ENCODE measurements at places on chromosomes 3 and 15.

GRCh38 chr3:52939600-52939999 is 42.3 kb upstream of the STIMATE start:
- DNase-seq: no peak

DNA sequence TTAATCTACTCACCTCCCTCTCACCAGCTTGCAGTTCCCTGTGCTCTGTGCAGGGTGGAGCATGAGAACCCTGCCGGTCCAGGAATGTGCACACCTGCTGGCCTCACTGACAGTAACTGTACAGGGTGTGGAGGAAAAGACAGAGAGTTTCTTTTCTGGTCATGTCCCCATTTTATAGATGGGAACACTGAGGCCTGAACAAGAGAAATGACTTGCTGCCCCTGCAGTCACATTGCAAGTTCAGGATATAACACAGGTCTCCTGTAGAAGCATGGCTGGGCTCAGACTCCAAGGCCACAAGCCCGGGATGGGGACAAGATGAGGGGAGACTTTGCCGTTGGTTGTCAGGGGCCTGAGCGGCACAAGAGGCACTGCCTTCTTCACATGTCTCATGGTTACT is 23.3 kb downstream of the SLC28A1 start:
- DNase-seq: no peak

DNA sequence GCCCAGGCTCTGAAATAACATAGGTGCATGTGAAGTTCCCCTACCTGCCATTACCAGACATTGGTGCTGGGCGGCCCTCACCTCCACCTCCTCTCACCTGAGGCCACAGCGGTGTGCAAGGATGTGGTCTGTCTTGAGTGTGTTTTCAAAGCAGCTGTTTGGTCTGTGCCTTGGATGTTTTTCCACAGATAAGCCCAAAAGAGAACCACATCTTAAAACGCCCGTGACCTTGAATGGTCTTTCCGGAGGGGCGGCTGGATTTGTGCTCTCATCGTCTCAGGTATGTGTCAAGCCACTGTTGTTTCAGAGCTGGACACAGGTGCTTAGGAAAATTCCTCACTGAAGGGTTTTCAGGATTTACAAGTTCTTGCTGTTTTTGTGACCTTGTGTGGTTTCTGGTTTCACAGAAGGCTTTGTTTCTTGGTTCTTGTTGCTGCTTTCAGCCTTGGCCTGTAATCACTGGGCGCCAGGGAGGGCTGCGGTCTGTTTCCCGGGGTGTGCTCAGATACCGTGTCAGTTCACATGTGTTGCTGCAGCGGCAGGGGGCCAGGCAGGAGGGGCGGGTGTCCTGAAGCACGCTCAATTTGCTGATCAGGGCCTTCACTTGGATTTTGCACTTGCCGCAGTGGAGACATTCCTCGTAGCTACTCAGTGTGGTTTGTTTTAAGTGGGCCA is 128.4 kb downstream of the IGF1R start:
- DNase-seq: no peak

GRCh38 chr15:52481915-52482314 is 46.8 kb downstream of the MYO5A start:
- DNase-seq: peak; percentile 88

DNA sequence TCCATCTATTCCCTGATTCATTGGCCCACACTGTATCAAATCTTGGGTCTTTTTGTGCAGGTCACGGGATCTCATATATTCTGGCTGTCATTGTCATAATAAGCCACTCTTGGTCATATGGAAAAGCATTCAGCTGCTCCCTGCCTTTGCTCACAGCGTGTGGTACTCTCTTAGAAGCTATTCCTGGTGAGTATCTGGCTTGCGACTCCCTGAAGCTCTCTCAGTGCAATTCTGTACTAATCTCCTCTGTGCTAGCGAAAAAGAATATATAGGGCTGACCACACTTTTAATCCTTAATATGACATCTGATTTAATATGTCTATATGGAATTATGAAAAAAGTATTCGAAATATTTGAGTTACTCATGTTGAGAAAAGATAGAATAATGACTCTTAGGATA is 440.8 kb upstream of the GBE1 start:
- DNase-seq: no peak

- no peak for DNase-seq
Observed at GRCh38 chr3:52920841-52921240, 23.5 kb upstream of the STIMATE start.

DNA sequence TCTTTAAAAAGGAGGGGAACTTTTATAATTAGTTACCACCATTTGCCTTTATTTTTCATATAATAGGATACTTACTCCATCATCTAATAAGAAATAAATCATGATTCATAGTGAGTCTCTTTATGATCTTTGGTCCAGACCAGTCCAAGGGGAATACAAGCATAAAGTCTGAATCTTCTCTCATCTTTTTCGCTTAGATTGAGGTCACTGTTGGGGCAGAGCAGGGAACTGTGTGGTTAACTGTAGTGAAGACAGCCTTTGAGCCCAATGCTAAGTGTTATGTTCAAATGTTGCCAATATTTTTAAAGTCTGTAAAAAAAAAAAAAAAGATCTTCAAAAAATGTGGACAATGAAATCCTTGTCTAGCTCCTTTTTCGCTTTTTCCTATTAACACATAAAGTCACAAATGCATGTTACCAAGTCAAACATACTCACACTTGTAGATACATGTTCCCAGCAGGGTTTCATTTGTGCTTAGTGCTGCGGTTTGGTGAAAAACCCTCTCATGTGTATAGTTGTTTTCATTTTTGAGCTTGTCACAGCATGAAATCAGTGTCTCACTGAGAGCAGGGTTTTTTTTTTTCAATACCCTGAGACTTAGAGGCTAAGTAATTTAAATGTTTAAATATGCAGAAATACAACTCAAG is 72.1 kb downstream of the EPHA3 start:
- DNase-seq: no peak

- DNase-seq: no peak
Observed at GRCh38 chr15:85752491-85752961, 42.2 kb downstream of the KLHL25 start.

GRCh38 chr3:129505341-129505740 is 23.1 kb upstream of the RHO start:
- DNase-seq: no peak

- DNase-seq: no peak
Observed at GRCh38 chr3:106768941-106769480, 608.2 kb upstream of the CCDC54 start.

DNA sequence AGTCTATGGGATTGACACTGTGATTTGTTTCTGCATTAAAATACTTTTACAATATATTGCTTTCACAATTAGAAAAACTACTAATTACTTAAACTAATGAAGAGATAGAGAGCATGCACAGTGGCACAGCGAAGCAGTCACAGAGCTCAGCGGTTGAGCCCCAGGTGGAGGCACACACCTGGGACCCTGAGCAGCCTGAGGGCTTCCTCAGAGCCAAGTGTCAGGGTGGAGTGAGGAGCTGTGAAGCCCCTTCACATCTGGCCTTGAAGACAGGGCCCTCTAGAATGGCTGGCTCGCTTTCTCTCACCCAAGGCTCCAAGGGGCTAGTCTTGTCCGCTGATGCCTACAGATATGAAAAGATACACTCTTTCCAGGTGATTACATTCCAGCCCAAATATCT is 287.7 kb downstream of the ZNF385D start:
- no peak for DNase-seq

DNA sequence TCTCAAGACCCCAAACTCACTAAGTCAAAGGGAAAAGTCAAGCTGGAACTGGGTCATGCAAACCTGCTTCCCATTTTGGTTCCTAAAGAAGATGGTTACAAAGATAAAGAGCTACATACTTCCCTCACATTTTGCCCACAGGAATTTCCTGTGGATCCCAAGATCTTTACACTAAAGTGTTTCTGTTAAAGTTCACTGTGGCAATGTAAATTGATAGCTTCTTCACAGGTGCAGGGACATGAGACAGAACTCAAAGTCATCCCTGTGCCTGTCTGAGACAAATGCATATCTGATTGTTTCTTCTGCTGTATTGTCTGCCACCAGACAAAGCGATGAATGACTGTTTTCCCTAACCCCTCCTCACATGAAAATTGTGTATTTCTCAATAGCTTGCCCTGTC is 567.8 kb downstream of the ZIC1 start:
- DNase-seq: peak; percentile 12

- peak; percentile 16 for DNase-seq
Observed at GRCh38 chr3:56302417-56302816, 165.8 kb downstream of the ERC2 start.

DNA sequence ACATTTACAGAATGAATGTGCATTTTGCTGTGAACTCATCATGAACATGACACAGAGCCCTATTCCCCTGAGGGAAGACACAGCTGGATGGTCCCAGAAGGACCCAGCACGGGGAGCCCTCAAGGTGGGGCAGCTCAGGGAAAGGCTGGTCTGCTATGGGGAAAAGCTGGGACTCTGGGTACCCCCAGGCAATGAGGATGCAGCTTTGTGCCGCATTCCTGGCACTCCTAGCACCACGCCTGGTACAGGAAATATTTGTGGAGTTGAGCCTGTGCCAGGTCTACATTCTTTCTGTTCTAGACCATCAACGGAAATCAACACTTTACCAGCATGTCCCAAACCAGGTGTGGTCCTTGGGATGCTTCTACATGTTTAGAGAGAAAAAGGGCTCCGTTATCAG is 74.0 kb downstream of the SRGAP3 start:
- peak; percentile 25 for DNase-seq
